ENCODE measurements at places on chromosomes 6 and 20. TPM values are rescaled to one million over a fixed set of nuclear protein-coding genes. Genes with fewer than 3 reads are reported as not detected.

SENP6 gene
- total RNA-seq = 163 TPM

ANGPT4 gene
- total RNA-seq = 1.4 TPM

NOTCH4 gene
- 23.6 TPM for total RNA-seq

DEFB128 gene
- not detected for total RNA-seq

GRCh38 chr6:72084992-72085569 lies 198.7 kb downstream of the RIMS1 start:
- no peak for DNase-seq

- DNase-seq = no peak
Measured at GRCh38 chr6:165487950-165488349, 175.1 kb downstream of the PDE10A start.

Data from thoracic aorta (tissue), 2 donors.